ENCODE measurements at places on chromosomes 2 and 18.

GRCh38 chr2:238728330-238729260 lies 119.3 kb upstream of the TWIST2 start:
- DNase-seq: peak; percentile 98

- DNase-seq: no peak
Measured at GRCh38 chr2:239531456-239532241, 130.8 kb upstream of the HDAC4 start.

- peak; percentile 53 for DNase-seq
Measured at GRCh38 chr2:179543361-179543901, 278.8 kb upstream of the SESTD1 start.

DNA sequence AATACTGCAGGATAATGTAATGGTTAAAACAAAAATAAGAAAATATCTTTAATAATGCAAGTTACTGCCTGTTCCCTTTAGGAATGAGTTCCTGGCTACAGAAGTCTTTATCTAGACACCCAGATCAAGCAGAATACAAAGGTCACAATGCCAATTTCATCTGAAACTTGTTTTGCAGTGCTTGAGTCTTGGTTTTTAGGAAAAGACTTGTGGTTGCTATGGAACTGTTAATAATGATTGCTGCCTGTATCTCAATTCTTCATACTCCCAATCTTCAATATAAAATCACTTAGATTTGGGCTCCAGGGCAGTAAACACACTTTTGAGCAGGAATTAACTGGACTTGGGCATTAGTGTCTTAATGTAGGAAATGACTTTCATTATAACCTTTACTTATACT lies 14.2 kb downstream of the CAVIN2 start:
- no peak for DNase-seq

- no peak for DNase-seq
Measured at GRCh38 chr2:207619764-207620203, 5.4 kb downstream of the METTL21A start.

DNA sequence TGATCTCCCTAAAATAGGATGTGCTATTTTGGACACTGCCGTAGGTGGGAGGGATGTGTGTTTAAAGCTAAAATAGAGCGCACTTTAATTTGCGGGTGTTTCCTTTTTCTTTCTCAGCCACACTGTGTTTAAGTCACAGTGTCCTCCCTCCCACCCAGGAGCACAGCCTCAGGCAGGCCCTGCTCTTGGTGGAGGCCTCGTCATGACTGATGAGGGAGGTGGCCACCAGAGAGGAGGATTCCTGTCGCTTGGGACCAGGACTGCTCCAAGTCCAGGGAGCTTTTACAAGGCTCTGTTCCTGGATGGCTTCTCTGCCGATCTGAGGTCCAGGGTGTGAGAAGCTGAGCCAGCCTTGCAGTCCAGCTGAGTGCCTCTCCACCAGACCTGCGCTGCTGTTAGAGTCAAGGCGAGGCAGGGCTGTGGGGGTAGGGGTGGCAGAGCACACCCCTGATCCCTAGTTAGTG lies 33.5 kb downstream of the INPP4A start:
- DNase-seq: no peak

- DNase-seq: no peak
Measured at GRCh38 chr2:196464311-196464710, 175.2 kb upstream of the CCDC150 start.

DNA sequence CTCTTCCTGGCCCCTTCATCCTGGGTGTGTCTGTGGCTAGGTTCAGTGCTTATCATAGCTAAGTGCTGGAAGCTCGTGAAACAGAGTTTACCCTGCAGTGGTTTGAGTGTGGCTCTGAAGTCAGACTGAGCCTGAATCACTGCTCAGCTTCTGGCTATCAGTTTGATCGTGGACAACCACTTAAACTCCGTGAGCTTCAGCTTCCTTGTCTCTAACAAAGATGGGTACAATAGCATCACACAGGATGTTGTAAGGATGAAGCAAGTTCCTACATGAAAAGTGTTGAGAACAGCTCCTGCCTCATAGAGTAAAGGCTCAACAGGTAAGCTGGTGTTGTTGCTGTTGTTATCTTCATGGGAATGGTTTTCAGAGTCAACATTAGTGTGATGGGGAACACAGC lies 210.3 kb downstream of the CLIP4 start:
- no peak for DNase-seq

DNA sequence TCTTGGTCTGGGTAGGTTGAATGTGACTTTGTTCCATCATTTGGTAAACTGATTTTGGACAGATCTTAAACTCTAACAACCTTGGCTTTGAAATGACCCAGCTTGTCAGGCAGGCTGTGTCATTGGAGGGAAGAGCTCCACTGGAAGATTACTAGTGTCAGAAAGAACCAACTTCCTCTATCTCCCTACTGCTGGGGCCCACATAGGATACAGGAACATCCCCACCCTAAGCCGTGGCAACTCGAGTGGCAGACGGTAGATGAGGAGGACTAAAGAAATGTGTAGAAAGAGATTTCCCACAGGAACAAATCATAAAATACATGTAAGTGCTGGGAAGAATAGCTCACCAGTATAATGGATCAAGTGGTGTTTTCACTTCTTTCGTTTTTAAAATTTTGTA lies 4.3 kb upstream of the G6PC2 start:
- no peak for DNase-seq

DNA sequence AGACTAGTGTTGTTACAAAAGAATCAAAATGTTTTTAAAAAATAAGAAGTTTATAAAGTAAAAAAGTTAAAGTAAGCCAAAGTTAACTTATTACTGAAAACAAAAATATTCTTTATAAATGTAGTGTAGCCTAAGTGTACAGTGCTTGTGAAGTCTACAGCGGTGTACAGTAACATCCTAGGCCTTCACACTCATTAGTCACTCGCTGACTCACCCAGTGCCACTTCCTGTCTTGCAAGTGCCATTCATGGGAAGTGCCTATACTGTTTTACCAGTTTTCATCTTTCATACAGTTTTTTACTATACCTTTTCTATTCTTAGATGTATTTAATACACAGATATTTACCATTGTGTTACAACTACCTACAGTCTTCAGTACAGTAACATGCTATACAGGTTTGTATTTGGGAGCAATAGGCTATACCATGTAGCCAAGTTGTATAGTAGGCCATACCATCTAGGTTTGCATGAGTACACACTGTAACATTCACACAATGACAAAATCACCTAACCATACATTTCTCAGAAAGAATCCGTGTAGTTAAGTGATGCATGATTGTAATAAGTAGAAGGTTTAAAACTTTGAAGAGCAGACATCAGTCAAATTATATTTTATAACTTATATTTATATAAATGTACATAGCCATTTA lies 13.4 kb downstream of the SERPINB7 start:
- DNase-seq: peak; percentile 91

DNA sequence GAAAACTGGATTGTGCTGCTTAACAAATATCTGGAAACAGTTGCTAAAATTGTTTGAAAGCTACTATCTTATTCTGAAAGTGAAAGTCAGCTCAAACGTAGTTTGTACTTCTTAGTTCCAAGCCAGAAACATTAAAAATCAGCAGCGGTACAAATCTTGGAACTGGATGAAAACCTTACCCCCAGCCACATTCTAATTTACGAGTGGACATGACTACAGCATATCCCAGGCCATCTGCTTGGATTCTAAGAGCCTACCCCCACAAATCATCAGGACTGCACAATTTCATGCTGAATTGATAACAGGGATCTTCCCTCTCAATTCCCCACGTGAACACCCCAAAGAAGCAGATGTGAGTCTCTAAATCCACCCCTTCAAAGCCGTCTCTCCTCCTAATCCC lies 158.7 kb upstream of the NCKAP5 start:
- DNase-seq: no peak

DNA sequence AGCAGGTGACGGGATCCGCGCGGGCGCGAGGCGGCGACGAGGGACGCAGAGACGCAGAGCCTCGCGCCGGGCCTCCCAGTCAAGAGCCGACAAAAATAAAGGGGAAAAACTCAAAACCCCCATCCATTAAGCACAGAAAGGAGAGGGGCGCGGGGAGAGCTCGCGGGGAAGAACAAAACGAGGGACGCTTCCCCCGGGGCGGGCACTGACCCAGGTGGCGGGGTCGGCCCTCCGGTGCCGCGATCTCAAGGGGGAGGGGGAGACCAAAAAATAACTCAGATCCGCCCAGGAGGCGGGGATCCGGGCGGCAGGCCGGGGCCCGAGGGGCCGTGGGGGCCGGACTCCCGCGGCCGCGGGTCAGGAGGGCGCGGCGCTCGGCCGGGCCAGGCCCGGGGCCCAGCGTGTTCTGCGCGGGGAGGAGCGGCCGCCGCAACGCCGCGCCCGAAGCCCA lies 597 bp downstream of the RNF103 start:
- no peak for DNase-seq

DNA sequence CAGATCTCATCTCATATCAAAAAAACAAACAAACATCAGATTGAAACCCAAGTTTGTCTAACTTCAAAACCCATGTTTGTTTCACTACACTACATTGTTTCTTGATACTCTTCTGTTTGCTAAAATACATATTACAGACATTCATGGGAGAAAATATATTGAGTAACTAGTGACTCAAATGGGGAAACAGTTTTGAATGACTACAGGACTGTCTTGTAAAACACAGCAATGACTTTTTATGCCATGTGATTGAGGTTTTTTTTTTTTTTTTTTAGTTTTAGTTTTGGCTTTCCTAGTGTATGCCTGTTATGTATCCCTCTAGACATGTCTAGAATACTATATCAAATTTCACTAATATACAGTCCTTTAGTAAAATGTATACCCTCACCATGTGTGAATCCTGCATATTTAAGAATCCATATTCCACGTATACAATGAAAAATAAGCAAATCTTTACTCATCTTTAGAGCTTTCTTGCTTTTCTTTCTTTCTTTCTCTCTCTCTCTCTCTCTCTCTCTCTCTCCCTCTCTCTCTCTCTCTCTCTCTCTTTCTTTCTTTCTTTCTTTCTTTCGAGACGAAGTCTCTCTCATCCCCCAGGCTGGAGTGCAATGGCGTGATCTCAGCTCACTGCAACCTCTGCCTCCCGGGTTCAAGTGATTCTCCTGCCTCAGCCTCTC lies 46.6 kb upstream of the SERTAD2 start:
- peak; percentile 8 for DNase-seq

DNA sequence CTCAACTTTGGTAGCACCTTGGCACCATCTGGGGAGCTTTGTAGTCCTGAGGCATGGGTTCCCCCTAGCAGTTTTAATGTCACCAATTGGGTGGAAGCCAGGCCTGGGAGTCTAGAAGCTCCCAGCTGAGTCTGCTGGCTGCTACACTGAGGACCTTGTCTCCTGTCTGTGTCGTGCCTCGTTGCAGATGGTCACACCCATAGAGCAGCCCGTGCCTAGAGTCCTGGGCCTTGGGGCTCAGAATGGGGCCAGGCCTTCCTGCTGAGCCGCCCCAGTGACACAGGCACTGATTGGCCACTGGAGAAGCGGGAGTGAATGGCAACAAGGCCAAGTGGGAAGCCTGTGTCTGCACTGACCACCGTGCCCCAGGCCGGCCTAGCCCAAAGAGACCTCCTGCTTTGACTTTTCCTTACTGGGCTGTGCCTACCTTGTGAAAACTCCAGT lies 113.2 kb downstream of the SH3RF3 start:
- DNase-seq: no peak

GRCh38 chr2:14872779-14873325 lies 240.3 kb downstream of the LRATD1 start:
- no peak for DNase-seq

- DNase-seq: no peak
Measured at GRCh38 chr2:16828828-16829160, 163.2 kb upstream of the CYRIA start.

DNA sequence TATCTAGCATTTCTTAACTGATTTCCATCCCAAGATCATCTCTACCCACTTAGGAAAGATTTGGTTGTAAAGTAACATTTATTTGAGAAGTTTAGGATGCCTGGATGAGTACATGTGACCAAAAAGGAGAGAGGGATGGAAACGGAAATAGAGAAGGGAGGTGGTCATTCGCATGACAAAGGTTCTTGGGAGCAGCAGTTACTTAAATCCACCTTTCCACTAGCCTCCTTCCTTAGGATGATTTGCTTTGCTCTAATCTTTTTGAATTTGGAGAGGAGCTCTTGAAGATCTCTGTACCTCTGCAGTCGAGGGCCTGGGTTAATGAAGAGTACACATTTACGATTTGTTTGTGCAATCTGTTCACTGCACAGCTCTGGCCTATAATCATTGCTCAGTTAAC lies 623.5 kb downstream of the EPHA4 start:
- no peak for DNase-seq

DNA sequence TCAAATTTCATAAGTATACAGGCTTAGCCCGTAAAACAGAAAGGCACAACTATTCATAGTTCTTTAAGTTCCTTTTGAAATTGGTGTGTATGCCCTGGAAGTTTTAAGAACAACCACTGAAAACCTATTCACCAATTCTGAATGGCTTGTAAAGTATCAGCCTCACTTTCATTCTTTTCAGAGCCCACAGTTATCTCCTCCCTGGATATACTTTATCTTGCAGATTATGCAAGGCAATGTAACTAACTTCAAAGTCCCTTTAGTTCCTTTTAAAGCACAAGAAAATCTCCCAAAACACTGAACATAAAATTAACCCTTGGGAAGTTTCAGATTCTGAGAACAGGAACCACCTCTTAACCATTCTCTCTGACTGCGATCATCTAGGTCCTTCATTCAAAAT lies 1.1 kb downstream of the STRN start:
- DNase-seq: no peak

GRCh38 chr2:120052597-120052996 lies 39.7 kb downstream of the EPB41L5 start:
- DNase-seq: no peak

DNA sequence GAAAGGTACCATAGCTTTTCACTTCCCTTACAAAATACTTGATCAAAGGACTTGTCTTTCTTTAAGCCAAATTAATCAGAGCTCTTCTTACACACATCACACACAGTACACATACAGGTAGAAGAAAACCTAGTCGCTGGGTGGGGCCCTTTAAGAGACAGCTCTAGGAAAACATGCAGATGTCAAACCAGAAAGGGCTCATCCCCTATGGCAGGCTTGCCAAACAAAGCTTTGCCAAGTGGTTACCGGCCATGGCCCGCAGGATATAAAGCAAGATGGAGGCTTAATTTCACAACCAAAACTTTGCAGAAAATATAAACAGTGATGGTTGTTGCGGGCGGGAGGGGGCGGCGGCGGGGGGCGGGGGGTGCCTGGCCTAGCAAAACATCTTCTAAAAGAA lies 2156.0 kb upstream of the PIK3C3 start:
- DNase-seq: peak; percentile 14

DNA sequence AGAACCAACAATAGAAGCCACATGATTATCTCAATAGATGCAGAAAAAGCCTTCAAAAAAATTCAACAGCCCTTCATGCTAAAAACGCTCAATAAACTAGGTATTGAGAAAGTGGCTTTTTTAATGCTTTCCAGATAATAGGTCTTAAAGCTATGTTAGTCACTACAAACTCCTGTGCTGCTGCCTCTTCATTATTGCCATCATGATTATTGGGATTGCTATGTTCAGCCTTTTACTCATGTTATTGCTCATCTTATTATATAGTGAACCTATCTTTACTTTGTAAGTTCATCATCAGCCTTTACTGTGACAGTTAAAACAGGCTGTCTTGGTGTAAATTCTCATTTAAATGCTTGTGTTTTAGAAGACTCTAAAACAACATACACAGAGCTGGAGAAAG lies 1557.2 kb upstream of the ZEB2 start:
- DNase-seq: peak; percentile 2

GRCh38 chr2:84194949-84195644 lies 264.0 kb downstream of the SUCLG1 start:
- DNase-seq: no peak

Measured in HFFc6 (cell line).